Endodermal cell (in vitro differentiated cells): ENCODE measurements at places on chromosomes 5 and 9. TPM values are rescaled to one million over a fixed set of nuclear protein-coding genes. Genes with fewer than 3 reads are reported as not detected.

- H3K4me1 ChIP-seq = no peaks in the 10 kb centered on the region
- no peaks in the 10 kb centered on the region for H3K36me3 ChIP-seq
- no peak overlapping the region for H3K27ac ChIP-seq
- no peak overlapping the region for H3K4me3 ChIP-seq
- no peaks in the 10 kb centered on the region for H3K27me3 ChIP-seq
These were observed 5.6 kb upstream of the LRRC70 start for GRCh38 chr5:62572918-62573514.

GRCh38 chr5:54040804-54041203, 269.6 kb downstream of the ARL15 start:
- H3K4me1 ChIP-seq = no peaks in the 10 kb centered on the region
- no peak overlapping the region for H3K27ac ChIP-seq
- no peaks in the 10 kb centered on the region for H3K27me3 ChIP-seq
- H3K4me3 ChIP-seq = no peak overlapping the region

DNA sequence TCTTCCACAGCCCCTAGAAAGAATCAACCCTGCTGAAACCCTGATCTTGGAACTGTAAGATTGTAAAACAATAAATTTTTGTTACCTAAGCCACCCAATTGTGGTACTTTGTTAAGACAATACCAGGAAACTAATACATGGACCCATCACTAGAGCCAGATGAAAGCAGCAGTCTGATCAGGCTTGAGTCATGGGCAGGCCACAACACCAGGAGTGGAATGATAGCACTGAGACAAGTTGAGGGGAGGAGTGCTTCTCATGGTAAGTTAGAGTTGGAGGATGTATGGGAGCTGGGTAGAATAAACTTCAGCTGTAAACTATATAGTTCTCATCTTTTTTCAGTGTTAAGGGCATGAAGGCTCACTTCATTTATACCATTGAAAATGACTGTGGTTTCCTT, 164.4 kb upstream of the OR13F1 start:
- DNase-seq = no peak
- no peaks in the 10 kb centered on the region for H3K36me3 ChIP-seq
- no peak overlapping the region for H3K27ac ChIP-seq
- no peaks in the 10 kb centered on the region for H3K27me3 ChIP-seq

DNA sequence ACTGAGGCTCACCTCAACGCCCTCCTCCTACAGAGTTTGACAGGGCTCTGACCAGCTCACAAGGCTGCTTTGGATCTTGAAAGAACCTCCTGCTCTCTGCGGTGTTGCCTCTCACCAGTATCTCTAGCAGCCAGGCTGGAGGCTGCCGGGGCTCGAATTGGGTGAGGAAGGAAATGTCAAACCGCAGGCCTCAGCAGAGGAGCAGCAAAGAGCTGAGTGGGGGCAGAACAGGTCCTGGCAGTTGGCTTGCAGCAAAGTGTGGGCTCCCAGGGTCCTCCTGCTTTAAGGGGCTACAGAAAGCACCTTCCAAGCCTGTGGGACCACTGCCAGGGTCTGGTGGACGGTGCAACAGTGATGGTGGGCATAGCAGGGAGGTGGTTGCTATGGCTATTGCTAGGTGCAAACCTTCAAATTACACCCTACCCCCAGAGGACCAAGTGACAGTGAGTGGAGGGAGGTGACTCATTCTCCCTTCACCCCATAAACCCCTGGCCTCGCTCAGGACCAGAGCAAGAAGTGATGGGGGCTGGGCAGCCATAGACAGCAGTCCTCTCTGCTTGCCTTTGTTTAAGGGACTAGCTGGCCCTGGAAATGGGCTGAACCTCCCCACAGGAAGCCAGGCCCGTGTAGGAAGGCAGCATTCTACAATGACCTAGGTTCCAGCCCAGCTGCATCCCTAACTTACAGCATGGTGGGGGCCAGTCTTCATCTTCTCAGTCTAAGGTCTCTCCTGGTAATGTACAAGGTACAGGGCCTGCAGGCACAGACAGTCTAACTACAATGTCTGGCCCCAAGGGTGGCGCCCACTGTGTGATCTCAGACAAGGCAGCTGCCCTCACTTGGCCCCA, 18.7 kb downstream of the LCP2 start:
- H3K27me3 ChIP-seq = peaks cover 12% of the 10 kb centered on the region
- H3K4me3 ChIP-seq = no peak overlapping the region
- no peak overlapping the region for H3K27ac ChIP-seq
- peak; percentile 71 for DNase-seq
- H3K36me3 ChIP-seq = no peaks in the 10 kb centered on the region

Gene OR1N1
- not detected in 2 replicates for total RNA-seq
